CMK (cell line): ENCODE measurements at places on chromosomes 5 and 9.

- DNase-seq: no peak
Observed at GRCh38 chr5:41875121-41875520, 4.9 kb upstream of the OXCT1 start.

GRCh38 chr5:72378639-72379289 lies 58.6 kb downstream of the PTCD2 start:
- DNase-seq: no peak

DNA sequence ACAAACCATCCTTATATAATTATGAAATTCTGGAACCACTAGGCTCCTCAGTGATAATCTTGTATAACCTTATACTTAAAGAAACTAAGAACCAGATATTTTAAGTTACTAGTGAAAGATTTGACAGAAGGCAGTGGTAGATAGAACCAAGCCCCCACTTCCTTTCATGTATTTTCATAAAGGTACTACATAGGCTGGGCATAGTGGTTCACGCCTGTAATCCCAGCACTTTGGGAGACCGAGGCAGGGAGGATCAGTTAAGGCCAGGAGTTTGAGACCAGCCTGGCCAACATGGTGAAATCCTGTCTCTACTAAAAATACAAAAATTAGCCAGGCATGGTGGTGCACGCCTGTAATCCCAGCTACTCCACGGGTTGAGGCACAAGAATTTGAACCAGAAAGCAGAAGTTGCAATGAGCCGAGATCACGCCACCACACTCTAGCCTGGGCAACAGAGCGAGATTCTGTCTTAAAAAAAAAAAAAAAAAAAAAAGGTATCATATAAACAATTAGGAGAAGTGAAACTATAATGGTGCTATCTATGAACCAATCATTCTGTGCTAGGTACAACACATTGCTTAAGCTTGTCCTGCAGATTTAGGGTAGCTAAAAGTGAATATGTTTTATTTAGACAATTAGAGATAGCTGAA lies 27.9 kb upstream of the DTWD2 start:
- no peak for DNase-seq

DNA sequence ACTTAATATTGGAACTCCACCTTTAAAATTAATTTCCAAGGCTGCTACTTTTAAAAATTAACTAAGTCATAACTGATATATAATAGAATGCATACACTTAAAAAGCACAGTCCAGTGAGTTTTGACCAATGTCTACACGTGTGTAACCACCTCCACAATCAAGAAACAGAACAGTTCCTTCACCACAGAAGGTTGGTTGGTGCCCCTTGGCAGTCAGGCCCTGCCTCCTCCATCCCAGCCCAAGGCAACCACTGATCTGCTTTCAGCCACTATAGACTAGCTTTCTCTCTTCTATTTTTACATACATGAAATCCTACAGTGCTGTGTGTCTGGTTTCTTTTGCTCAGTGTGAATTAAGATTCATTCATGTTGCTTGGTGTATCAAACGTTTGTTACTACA lies 215.2 kb downstream of the CRB2 start:
- no peak for DNase-seq

- no peak for DNase-seq
Observed at GRCh38 chr5:64165500-64166200, at the start of gene RNF180. RNF180 (plus strand) TSS chr5:64165843; CDS start chr5:64200808, 34,965 bp downstream.

DNA sequence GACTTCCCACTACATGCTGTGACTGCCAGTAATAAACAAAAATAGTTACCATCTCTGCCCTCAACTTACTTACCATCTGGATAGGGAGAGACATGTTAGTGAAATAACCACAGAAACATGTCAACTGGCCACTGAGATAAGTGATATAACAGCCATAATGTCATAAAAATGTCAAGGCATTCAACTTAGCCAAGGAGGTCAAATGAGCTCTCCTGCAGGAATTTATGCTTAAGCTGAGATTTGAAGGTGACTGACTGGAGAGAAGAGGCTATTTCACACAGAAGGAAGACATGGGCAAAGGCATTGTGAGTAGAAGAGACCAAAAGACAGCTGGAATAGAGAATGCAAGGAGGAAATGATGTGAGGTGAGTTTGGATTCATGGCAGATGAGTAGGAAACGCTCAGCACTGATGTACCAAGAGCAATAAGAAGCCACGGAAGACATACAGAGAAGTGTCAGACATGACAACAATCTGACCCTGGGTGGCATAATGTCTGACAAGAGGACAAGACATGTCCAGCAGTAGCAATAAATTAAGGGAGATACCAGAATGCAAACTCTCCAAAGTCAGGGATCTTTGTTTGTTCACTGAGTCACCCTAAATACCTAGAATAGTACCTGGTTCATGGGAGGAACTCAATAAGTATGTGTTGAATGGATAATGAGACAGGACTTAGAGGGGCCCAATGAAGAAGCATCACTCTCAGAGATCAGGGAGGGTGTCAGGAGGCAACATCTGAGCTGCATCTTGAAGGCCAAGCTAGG lies 318.8 kb downstream of the ACTL7B start:
- no peak for DNase-seq

DNA sequence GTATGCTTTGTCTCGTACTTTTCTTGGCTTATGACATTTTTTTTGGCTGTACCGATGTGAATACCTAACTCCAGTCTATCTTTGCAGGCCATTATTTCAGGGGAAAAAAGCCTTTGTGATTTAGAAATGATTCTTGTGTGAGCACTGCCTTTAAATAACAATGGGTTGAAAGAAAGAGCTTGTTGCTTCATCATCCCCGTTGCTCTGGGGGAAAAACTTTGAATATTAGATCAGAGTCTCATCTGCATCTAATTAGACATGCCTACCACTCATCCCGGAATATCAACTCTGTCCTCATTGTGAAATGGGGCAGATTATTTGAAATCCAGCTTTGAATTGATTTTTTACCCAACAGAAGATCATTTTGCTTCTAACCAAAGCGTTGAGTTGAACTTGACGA lies 13.5 kb downstream of the CXCL14 start:
- DNase-seq: no peak

- DNase-seq: no peak
Observed at GRCh38 chr5:42991404-42992087, 48.6 kb downstream of the ANXA2R start.

- DNase-seq: no peak
Observed at GRCh38 chr5:158849219-158849791, 250.4 kb downstream of the EBF1 start.
